ENCODE measurements at places on chromosomes 3 and 15. TPM values are rescaled to one million over a fixed set of nuclear protein-coding genes. Genes with fewer than 3 reads are reported as not detected.

The KNL1 gene
- 6.9 TPM for total RNA-seq

The PCYT1A gene
- 44.1 TPM for total RNA-seq

The ZNF501 gene
- total RNA-seq = not detected

The SLC15A2 gene
- total RNA-seq = 0.12 TPM

The ZIC1 gene
- total RNA-seq = 0.01 TPM
